ENCODE measurements at places on chromosomes 2 and 18. TPM values are rescaled to one million over a fixed set of nuclear protein-coding genes. Genes with fewer than 3 reads are reported as not detected.
A peak's percentile ranks its signal among the peaks of the same experiment; 100 is the strongest.

DNA sequence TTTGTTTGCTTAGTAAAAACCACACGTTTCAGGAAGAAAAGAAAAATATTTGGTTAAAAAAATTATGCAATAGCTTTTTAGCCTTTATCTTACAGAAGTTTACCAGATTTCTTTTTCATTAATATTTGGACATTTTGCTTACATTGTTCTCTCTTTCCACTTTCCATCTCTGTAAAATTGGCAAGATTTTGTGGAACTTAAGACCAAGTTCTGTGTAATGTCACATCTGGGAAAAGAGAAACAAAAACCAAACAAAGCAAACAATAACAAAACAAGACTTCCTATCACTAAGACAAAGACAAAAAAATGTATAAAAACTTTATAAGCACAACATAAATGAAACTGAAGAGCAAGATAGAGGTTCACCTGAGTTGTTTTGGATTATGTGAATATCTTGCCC, 1392.1 kb upstream of the CELF4 start:
- peaks cover 11% of the 10 kb centered on the region for H3K36me3 ChIP-seq
- DNase-seq: no peak
- H3K27me3 ChIP-seq: no peaks in the 10 kb centered on the region
- H3K27ac ChIP-seq: no peak overlapping the region

- H3K27ac ChIP-seq: no peak overlapping the region
- H3K4me3 ChIP-seq: no peak overlapping the region
- no peaks in the 10 kb centered on the region for H3K36me3 ChIP-seq
- DNase-seq: no peak
These were observed 8.5 kb downstream of the AGAP1 start for GRCh38 chr2:235502336-235502735.

DNA sequence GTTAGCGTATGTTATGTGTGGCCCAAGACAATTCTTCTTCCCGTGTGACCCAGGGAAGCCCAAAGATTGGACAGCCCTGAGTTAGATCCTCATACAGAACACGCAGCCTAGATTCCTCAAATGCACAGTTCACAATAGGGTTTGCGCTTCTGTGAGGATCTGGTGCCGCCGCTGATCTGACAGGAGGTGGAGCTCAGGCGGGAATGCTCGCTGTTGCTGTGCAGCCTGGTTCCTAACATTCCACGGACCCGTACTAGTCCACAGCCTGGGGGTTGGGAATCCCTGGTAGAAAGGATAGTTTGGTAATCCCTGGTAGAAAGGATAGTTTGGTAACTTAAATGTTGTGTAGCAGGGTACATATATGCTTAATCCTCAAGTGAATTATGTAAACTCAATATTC, 27.0 kb downstream of the MAPRE3 start:
- H3K27ac ChIP-seq: no peak overlapping the region
- no peak overlapping the region for H3K4me3 ChIP-seq
- H3K27me3 ChIP-seq: peaks cover 8% of the 10 kb centered on the region
- no peaks in the 10 kb centered on the region for H3K4me1 ChIP-seq
- H3K36me3 ChIP-seq: no peaks in the 10 kb centered on the region
- DNase-seq: no peak

DNA sequence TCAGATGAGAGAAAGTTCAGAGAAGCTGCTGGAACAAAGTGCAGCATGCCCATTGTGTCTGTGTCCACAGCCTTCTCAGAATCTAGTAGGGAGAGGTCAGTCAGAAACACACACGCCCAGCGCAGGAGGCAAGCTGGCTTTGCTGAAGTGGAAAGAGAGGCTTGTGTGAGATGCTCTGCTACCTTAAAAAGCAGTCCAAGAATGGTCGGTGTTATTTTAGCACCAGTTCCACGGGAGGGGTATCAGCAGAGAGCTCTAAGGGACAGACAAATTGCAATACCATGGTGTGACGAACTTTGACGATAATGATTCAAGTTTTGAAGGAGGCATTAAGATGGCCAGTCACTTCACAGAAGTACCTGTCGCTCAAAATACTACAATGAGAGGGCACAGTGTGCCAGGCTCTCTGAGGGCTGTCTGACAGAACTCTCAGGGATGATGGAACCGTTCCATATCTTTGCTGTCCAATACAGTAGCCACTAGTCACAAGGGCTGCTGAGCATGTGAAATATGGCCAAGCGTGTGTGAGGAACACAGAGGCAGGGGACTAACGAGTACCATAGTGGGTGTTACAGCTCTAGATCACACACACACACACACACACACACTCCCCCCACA, 237.5 kb upstream of the TMEM200C start:
- DNase-seq: no peak
- H3K36me3 ChIP-seq: peaks cover 14% of the 10 kb centered on the region
- no peak overlapping the region for H3K4me3 ChIP-seq
- no peak overlapping the region for H3K27ac ChIP-seq
- H3K27me3 ChIP-seq: no peaks in the 10 kb centered on the region

- no peaks in the 10 kb centered on the region for H3K27me3 ChIP-seq
- no peaks in the 10 kb centered on the region for H3K36me3 ChIP-seq
- peaks cover 9% of the 10 kb centered on the region for H3K4me1 ChIP-seq
- no peak overlapping the region for H3K27ac ChIP-seq
These were observed 22.7 kb upstream of the ACTG2 start for GRCh38 chr2:73870084-73870483.

- peaks cover 4% of the 10 kb centered on the region for H3K27me3 ChIP-seq
- H3K27ac ChIP-seq: no peak overlapping the region
- no peak overlapping the region for H3K4me3 ChIP-seq
- peak; percentile 40 for DNase-seq
- H3K36me3 ChIP-seq: no peaks in the 10 kb centered on the region
These were observed 69.9 kb upstream of the HS6ST1 start for GRCh38 chr2:128388499-128388941.

- peak overlapping the region; percentile 95 for H3K4me3 ChIP-seq
- peak overlapping the region; percentile 99 for H3K27ac ChIP-seq
- no peak for DNase-seq
These were observed 18.0 kb downstream of the ANKRD44 start for GRCh38 chr2:197292619-197293018.

GRCh38 chr2:39937621-39938020, 158.6 kb upstream of the THUMPD2 start:
- DNase-seq: no peak
- no peaks in the 10 kb centered on the region for H3K4me1 ChIP-seq
- no peak overlapping the region for H3K4me3 ChIP-seq
- H3K36me3 ChIP-seq: no peaks in the 10 kb centered on the region
- H3K27ac ChIP-seq: no peak overlapping the region

- H3K4me1 ChIP-seq: peaks cover 13% of the 10 kb centered on the region
- no peak overlapping the region for H3K4me3 ChIP-seq
- H3K27me3 ChIP-seq: no peaks in the 10 kb centered on the region
- no peak overlapping the region for H3K27ac ChIP-seq
These were observed 122.2 kb downstream of the TANC1 start for GRCh38 chr2:159090514-159091201.

Gene TRAPPC8
- total RNA-seq: 49.4 TPM
